Inflammatory macrophage treated with lipopolysaccharide for 4 hours (primary cell): ENCODE measurements at places on chromosomes 12 and 14.

DNA sequence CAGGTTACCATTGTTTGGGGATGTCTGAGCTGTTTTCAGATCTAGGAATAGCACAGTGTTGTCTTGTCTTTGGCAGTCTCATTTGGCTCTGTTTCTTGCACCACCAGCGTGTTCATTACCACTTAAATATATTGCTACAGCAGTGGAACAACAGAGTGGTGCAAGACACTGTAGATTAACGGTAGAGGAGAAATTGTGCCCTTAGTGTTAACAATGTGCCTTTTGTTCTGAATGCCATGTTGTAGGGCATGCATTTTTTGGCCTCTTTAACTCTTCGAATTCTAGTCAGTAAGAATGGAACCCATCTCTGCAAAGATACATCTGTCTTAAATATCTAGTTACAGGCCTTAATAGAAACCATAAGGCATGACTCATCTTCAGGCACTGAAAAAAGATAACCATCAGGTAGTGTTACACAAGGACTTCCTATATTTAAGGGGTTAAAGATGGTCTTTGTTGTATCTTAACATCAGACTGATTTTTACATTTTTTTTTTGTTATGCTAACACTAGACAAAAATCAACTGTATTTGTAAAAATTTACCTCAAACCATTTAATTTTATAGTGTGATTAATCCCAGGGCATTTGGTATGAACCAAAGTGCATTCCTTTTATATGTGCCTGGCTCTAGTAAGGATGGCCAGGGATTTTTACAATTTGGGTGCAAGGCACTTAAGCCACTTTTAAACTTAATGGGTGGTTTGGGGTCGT is 12.9 kb downstream of the DYRK2 start:
- DNase-seq = no peak

DNA sequence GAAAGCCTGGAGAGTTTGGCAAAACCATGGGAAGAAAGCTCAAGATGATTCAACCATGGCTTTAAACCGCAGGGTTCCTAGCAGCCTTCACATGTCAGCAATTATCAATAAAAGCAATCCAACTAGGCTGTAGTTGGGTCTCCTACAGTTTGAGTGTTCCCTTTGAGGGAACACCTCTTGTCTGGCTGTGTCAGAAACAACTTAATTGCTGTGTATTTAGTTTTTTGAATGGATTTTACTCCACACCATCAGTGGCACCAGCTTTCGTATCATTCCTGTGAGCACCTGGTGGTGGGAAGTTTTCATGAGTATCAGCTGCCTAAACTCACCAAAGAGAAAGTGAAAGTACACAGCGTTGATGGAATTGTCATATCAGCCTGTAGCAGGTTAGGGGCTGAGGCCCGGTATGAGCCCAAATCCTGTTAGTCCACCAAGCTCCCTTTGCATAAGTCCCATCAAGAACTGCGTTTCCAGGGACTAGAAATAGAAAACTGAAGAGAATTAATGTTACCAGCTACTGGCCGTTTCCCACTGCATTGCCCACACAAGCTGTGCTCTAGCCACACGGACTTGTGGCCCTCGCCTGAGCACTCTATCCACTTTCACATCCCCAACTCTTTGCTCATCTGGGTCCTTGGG is 10.9 kb upstream of the IL26 start:
- DNase-seq = peak; percentile 51

DNA sequence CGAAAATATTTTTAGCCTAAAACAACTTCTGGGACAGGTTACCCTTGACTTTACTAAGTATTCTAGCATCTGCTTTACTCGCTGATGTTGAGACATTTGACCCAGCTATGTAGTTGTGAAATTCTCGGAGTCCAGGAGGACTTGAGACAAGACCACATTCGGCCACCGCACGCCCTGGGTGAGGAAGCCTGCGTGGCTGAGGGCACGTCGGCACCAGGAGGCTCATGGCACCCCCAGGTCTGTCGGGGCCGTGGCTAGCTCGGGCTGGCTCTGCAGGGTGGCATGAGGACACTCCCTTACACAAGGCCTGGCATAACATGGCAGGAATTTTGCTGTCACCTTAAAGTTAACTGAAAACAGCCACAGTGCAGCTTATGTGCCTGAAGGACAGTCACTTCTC is 58.1 kb upstream of the MMP17 start:
- no peak for DNase-seq

- DNase-seq = no peak
Measured at GRCh38 chr12:81758421-81759189, 545 bp downstream of the PPFIA2 start.

DNA sequence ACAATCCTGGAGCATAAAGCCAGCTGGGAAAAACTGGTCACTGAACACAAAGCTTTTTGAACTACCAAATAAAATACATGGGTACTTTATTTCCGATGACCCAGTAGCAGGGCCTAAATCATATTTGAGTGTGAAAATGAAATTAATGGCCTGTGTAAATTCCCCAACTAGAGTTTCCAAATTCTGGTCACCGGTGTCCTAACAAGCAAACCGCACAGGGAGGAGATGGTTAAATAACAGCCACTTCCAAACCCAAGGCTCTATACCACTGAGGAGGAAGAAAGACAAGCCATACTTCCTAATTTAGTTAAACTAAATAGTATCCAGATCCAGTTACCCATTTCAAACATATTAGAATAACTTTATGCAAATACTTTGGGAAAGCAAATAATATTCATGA is 40.1 kb upstream of the DUSP6 start:
- DNase-seq = peak; percentile 89

- no peak for DNase-seq
Measured at GRCh38 chr14:60512126-60512525, 3.2 kb downstream of the SIX6 start.

DNA sequence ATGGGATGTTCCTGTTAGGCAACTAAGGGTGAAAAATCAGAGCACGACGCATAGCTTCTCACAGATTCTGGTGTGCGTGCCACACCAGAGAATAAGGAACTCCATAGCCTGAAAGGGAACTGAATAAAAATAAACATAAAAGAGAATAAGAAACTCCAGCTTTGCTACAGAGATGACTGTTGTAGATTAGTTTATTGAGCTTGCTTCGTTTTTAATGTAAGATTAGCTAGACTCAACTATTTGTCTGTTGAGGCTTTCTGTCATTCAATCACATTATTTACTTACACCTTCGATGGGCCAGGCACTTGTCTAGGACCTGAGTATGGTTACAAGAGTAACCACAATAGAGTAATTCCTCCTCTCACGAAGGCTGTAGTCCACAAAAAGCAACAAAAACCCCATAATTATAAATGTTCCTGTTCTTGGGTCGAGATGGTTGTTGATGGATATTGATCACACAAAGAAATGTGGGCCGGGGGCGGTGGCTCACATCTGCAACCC is 807 bp upstream of the ZCCHC8 start:
- DNase-seq = peak; percentile 81

DNA sequence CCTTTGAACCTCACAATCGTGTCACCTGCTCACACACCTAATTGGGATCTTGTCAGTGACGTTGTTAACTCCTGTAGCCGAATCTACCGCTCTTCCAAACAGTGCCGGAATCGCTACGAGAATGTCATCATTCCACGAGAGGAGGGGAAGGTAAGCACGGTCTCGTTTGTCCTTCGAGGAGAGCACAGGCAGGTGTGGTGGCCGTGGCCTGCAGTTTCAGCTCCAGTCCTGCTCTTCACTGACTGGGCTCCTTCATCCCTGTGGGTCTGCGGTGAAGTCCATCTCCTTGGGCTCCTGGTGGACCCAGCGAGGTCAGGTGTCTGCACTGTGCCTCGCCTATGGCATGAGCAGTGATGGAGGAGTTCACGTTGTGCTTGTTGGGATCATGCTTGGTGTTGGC is 96.0 kb downstream of the EP400 start:
- DNase-seq = no peak

GRCh38 chr12:47084172-47084571 is 4.4 kb upstream of the AMIGO2 start:
- DNase-seq = peak; percentile 49

GRCh38 chr14:100432652-100433427 is 109.7 kb downstream of the SLC25A47 start:
- DNase-seq = no peak

- DNase-seq = no peak
Measured at GRCh38 chr14:28763751-28764256, 2.8 kb upstream of the FOXG1 start.

DNA sequence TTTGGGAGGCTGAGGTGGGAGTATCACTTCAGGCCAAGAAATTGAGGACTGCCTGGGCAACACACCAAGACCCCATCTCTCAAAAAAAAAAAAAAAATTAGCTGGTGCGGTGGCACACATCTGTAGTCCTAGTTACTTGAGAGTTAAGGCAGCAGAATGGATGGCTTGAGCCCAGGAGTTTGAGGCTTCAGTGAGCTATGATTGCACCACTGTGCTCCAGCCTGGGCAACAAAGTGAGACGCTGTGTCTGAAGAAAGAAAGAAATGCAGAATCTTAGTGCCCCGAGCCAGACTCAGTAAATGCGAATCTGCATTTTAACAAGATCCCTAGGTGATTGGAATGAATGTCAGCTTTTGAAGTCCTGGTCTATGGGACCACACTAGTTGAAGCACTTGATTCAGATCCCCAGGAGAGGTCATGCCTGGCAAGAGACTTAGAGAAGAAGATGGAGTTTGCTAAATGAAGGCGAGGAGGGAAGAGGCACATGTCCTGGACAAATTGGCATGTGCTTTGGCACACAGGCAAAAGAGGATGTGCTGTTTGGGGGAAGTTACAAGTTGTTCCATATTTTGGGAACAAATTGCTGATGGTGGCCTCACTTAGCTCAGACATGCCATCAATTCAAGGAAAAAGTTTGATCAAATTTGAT is 56.6 kb downstream of the DRAM1 start:
- DNase-seq = no peak

GRCh38 chr12:14810953-14811483 is 3.0 kb downstream of the SMCO3 start:
- no peak for DNase-seq

- DNase-seq = peak; percentile 52
Measured at GRCh38 chr12:14845350-14845750, 2.0 kb upstream of the ART4 start.

GRCh38 chr14:74735125-74735524 is 22.2 kb downstream of the FCF1 start:
- no peak for DNase-seq

DNA sequence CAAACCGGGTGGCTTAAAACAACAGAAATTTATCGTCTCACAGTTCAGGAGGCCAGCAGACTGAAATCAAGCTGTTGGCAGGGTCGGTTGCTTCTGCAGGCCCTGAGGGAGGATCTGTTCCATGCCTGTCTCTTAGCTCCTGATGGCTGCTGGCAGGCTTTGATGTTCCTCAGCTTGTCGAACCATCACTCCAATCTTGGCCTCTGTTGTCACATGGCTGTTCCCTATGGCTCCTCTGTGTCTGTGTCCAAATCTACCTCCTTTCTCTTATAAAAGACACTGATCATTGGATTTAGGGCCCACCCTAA is 14.0 kb downstream of the NFATC4 start:
- no peak for DNase-seq

DNA sequence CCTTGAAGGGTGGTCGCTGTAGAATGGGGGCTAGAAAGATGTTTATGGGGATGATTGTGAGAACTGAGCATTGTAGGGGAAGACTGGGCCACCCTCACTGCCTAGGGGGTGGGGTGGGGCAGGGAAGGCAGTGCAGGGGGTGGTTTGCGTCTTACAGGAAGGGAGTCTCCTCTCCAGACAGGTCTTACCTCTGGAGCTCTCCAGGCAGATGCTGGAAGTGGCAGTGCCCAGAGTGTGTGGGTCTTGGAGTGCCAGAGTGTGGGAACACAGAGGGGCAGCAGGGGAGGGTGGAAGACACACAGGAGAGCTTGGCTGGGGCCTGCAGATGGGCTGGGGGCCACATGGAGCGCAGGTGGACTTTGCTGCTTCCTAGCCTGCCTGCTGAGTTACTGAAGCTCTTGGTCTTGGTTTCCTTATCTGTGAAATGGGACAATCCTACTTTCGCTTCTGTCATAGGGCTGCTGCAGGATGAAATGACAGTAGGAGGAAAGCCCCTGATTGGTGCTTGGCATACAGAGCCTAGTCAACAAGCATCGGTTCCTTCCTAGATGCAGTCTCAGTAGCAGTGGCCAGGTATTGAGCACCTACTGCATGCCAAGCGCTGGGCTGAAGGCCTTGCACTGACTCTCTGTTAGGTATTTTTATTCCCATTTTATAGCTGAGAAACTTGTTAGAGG is 118.3 kb downstream of the SLC25A47 start:
- DNase-seq = no peak

GRCh38 chr14:41644606-41645005 is 37.9 kb downstream of the LRFN5 start:
- DNase-seq = no peak

DNA sequence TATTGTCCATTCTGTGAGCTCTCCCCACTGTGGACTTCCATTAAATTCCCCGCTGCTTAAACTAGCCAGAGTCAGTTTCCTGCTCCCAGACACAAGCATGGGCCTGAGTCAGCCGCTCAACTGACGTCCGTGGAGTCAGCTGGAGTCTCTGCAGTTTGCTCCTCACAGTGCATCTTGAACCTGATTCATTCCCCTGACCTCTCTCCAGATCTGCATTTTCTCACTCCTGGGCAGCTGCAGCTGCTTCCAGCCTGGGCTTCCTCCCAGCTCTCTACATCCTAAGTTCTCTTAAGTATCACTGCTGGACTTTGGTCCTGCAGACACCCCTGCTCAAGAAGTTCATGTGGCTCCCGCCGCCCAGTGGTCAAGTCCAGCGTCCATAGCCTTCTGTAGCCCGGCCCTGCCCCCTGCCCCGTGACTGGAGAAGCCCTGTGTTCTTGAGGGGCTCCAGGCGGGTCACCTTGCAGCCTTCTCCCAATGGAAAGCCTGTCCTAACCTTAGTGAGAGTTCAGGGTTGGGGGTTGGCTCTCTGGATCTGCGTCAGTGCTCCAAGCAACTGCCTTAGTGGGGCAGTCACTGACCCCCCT is 20.0 kb downstream of the NFKBIA start:
- DNase-seq = peak; percentile 39

DNA sequence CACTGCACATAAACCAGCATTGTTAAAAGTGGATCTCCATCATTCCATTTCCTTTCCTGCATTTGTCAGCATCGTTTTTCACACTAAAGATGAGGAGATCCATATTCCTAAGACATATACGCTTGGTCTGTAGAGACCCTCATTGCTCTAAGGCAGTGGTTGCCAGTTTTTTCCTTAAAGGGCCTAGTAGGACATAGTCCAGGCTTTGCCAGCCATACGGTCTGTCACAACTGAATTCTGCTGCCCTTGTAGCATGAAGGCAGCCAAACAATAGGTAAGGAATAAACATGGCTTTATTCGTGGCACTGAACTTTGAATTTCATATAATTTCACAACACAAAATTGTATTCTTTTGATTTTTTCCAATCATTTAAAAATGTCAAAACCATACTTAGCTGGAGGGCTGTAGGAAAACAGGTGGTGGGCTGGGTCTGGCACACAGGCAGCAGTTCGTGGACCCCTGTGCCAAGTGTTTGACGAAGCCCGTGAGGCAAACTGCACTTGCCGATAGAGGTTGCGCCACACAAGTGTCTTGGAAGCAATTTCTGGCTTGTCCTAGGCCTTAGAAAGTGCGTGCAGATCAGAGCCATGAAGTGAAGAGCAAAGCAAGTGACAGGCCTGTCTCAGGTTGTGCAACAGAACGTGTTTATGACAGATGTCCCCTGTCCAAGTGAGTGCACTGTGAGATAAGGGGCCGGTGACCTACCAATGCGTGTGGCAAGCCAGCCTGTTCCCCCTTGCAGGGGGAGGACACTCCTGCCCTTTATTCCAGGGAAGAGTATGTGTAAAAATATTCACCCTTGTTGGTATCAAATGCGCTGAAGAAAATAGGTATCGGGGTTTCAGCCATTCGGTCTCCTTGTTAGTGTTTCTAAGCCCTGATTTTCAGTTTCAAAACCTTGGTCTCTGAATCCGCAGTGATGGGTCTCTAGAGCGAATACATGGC is 916 bp upstream of the CHPT1 start:
- DNase-seq = peak; percentile 53

GRCh38 chr12:48128800-48129199 is 9.6 kb downstream of the PFKM start:
- DNase-seq = no peak
